ENCODE measurements at places on chromosomes 1 and 21. TPM values are rescaled to one million over a fixed set of nuclear protein-coding genes. Genes with fewer than 3 reads are reported as not detected.

DNA sequence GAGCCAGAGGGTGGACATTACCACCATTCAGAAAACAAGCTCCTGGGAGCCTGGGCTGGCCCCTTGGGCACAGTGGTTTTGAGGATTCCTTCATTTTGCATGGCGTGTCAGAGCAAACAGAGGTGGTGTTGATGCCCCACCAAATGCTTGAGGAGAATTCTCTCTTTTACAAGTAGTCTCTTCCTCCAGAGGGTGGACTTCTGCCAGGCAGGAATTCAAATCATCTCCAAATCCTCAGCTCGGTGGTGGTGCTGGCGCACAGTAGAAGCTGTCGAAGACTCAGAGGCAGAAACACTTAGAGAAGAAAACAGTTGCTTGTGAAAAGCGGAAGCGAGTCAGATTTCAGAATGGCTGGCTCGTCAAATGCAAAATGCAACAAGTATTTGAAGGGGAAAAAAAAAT, 3.4 kb upstream of the CHI3L1 start:
- peak; percentile 94 for DNase-seq

DNA sequence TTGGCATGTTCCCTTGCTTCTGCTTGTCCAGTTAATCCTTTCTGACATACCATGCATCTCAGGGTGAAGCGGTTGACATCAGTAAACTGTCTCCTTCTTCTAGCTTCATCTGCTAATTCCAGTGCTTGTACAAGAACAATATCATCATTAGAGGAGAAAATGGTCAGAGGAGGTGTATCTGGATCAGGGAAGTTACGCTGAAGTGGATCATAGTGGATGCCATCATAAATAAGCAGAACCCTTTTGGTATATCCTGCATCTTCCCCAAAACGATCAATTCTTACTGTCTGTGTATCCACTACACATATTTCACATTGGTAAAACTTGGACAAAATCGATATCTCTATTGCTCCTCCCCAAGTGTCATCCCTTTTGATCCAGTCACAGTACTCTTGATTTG, 2.0 kb downstream of the YOD1 start:
- no peak for DNase-seq

DNA sequence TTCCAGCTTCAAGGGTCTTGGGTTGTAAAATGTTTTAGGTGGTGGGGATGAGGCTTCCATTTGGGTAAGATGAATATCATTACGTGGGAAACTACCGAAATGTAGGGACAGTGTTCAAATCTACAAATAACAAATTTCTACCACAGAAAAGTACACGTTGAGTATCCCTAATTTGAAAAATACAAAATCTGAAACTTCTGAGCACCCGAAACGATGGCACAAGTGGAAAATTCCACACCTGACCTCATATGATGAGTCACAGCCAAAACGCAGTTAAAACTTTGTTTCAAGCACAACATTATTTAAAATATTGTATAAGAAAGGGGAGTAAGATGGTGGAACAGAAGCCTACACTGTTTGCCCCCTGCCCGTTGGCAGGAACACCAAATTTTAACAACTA, 8.8 kb upstream of the HENMT1 start:
- no peak for DNase-seq

GRCh38 chr1:116261227-116261626, 111.8 kb upstream of the ATP1A1 start:
- peak; percentile 54 for DNase-seq

- DNase-seq, result no peak
These were observed 57.5 kb upstream of the CPLANE2 start for GRCh38 chr1:16294219-16295212.

DNA sequence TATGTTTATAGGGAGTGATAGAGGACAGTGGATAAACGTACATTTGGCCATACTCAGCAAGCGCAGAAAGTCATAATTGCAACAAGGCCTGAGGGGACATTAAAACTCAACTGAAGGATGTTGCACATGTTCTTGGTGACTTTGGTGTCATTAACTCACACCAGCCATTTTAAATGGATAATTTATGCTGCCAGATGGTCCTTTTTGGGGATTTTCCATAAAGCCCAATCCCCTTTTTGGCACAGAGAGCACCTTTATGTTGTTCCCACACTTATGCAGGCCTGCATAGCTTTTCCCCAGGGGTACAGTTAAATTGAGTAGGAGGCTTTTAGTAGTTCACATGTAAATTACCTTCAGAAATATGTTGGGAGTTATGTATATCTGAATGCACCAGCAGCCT, 279.6 kb downstream of the NFIA start:
- DNase-seq, result no peak

GRCh38 chr1:16114527-16115467, 41.1 kb downstream of the EPHA2 start:
- DNase-seq, result no peak

GRCh38 chr1:204414016-204414415, 2.4 kb upstream of the PPP1R15B start:
- no peak for DNase-seq

GRCh38 chr1:153627715-153628626, at the start of gene S100A1:
TSS of gene S100A1 (plus strand) at chr1:153628434. CDS start at chr1:153630522, 2,088 bp downstream.
- DNase-seq, result peak; percentile 97

DNA sequence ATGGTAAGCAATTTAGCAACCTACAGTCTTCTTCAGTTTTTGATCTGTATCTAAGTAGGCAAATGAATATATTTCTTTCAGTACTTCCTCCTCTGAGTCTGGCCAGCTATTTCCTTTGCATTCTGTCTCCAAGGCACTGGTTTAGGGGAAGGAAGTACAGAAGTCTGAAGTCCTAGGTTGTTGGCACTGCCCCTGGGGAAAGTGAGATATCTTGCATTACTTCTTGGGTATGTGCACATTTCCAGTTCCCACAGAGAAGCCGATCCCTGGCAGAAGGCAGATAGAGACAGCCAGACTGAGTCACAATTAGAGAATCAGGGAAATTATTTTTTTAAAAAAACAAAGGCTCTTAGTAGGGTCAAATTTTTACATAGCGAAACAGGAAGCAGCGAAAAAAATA, 98.8 kb downstream of the RASAL2 start:
- peak; percentile 73 for DNase-seq

DNA sequence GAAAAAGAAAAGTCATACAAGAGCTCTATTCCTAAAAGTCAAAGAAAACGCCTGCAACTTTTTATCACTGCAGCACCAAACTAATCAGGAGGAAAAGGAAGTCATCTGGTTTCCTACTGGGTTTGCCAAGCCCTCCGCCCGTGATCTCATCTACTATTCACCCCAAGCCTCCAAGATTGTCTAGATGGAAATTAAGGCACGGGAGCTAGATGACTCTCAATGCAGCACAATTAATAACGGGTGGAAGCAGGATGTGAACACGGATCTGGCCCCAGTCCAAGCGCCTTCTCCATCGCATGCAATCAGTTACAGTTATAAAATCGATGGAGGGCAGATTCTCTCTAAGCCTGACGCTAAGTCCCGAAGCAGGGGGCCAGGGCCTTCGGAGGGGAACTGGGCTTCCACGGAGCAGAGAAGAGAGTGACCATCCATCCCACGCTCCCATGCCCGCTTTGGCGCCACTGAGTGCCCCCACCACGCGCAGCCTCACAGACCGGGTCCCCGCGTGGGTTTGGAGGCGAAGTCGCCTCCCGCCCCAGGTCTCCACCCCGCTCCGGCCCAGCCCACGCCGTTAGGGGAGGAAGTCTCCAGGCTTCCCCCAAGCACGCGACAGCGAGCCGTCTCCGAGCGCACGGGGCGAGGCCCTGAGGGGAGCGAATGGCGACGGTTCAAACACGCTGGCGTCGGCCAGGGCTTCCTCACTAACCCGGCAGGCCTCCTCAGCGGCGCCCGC, 1.8 kb downstream of the HSF2BP start:
- DNase-seq, result no peak

DNA sequence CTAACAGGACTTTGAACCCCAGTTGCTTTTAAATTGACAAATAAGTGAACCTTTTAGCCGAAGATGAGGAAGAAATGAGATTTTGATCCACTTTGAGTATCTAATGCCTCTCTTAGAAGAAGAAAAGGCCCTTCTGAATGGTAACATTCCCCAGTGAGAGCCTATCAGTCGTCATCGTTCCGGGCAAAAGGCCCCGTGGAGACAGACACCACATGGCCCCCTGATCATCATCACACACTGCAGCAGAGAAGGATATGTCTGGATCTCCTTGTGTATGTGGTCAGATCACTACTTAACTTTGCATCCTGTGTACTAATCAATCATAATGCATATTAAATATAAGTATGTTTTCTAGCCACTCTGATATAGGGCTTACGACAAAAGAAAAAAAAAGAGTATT, 87.3 kb upstream of the SMYD2 start:
- no peak for DNase-seq

- no peak for DNase-seq
These were observed 32.3 kb upstream of the RASAL2 start for GRCh38 chr1:178061620-178062019.

- no peak for DNase-seq
These were observed 12.0 kb downstream of the NCAM2 start for GRCh38 chr21:21010228-21010627.

Gene EPB41
- total RNA-seq, result 26.3 TPM

Gene TRIM17
- total RNA-seq, result not detected

Gene GRHL3
- total RNA-seq, result not detected

Gene LRRIQ3
- total RNA-seq, result 0.55 TPM

Gene NCAM2
- total RNA-seq, result 5.2 TPM

Gene FCRL1
- total RNA-seq, result not detected

Gene AXDND1
- not detected for total RNA-seq

Gene ROR1
- 2.8 TPM for total RNA-seq

Data from SK-MEL-5 (cell line).